Activated T-cell treated with anti-CD3 and anti-CD28 coated beads, Interleukin-2, amount 50 U/mL, for 72 hours (primary cell): ENCODE measurements at places on chromosomes 7 and 10.

DNA sequence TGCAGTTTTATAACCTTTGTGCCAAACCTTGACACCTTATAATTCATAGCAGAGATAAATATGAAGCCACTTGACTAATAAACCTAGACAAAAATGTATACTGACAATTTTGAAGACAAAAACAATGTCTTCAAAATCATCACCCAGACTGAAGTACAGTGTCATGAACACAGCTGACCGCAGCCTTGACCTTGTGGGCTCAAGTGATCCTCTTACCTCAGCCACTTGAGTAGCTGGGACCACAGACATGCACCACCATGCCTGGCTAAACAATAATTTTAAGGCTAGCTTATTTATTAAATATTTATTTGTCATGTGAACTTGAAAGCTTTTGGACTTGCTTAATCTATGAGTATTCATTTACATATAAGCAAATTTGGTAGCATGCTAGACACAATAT, 24.3 kb downstream of the IL6 start:
- peaks cover 28% of the 10 kb centered on the region for H3K27me3 ChIP-seq
- H3K36me3 ChIP-seq: no peaks in the 10 kb centered on the region
- no peak overlapping the region for H3K27ac ChIP-seq
- no peak for DNase-seq

GRCh38 chr10:132546567-132547420, 9.2 kb downstream of the INPP5A start:
- peaks cover 66% of the 10 kb centered on the region for H3K4me1 ChIP-seq
- H3K4me3 ChIP-seq: peak overlapping the region; percentile 40
- DNase-seq: no peak
- H3K27me3 ChIP-seq: no peaks in the 10 kb centered on the region
- H3K36me3 ChIP-seq: peaks cover 4% of the 10 kb centered on the region
- no peak overlapping the region for H3K27ac ChIP-seq

- H3K27me3 ChIP-seq: peaks cover 6% of the 10 kb centered on the region
- H3K4me3 ChIP-seq: no peak overlapping the region
- DNase-seq: no peak
These were observed 34.8 kb downstream of the SGCE start for GRCh38 chr7:94621120-94621519.

GRCh38 chr10:44970812-44971395, 7.7 kb downstream of the DEPP1 start:
- no peaks in the 10 kb centered on the region for H3K36me3 ChIP-seq
- H3K4me3 ChIP-seq: no peak overlapping the region
- peaks cover 42% of the 10 kb centered on the region for H3K4me1 ChIP-seq
- no peak for DNase-seq
- no peak overlapping the region for H3K27ac ChIP-seq

- H3K4me1 ChIP-seq: peaks cover 7% of the 10 kb centered on the region
- H3K4me3 ChIP-seq: no peak overlapping the region
- no peak overlapping the region for H3K27ac ChIP-seq
- no peaks in the 10 kb centered on the region for H3K36me3 ChIP-seq
These were observed 4.8 kb upstream of the ADD3 start for GRCh38 chr10:110002801-110003523.

DNA sequence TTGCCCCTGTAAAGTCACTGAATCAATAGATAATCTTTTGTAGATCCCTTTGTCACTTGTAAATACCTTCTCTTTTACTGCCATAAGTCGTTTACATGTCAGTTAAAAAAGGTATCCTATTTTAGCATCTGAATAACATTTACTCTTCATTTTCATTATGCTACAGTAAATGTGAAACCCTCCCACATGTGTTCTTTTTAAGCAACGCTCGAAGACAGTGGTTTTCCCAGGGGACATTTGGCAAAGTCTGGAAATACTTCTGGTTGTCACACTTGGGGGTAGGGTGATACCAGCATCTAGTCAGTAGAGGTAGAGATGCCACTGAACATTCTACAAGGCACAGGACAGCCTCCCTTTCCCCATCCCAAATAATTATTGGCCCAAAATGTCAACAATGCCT, 23.7 kb downstream of the ATAD1 start:
- peaks cover 3% of the 10 kb centered on the region for H3K36me3 ChIP-seq
- peaks cover 26% of the 10 kb centered on the region for H3K4me1 ChIP-seq
- DNase-seq: no peak
- H3K27me3 ChIP-seq: no peaks in the 10 kb centered on the region
- H3K4me3 ChIP-seq: no peak overlapping the region

DNA sequence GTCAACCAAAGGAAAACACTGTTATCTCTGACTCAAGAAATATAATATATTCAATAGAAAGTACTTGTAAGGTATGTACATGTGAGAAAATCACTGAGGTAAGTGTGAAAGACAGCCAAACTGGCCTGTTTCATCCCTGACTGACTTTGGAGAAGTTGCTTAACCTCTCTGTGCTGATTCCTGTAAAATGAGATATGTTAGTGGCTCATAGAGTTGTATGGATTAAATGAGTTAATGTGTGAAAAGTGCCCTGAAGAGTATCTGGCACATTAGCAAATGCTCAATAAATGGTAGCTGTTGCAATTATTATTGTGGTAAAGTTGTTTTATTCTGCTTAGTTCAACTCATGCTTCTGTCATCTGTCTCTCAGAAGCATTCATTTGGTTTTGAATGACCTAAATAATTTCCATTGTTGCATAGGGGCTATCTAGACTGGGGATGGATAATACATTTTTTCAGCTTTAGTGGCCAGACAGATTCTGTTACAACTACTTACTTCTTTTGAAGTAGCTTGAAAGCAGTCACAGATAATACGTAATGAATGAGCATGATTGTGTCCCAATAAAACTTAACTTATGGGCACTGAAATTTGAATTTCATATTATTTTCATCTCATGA, 84.3 kb downstream of the SKAP2 start:
- H3K27me3 ChIP-seq: no peaks in the 10 kb centered on the region
- no peaks in the 10 kb centered on the region for H3K4me1 ChIP-seq
- H3K27ac ChIP-seq: no peak overlapping the region
- no peak for DNase-seq

GRCh38 chr10:72308320-72308987, 34.7 kb downstream of the DDIT4 start:
- peak; percentile 59 for DNase-seq
- H3K27me3 ChIP-seq: no peaks in the 10 kb centered on the region

- H3K4me1 ChIP-seq: peaks cover 9% of the 10 kb centered on the region
- H3K4me3 ChIP-seq: no peak overlapping the region
- no peaks in the 10 kb centered on the region for H3K36me3 ChIP-seq
- H3K27ac ChIP-seq: no peak overlapping the region
- H3K27me3 ChIP-seq: peaks cover 14% of the 10 kb centered on the region
- DNase-seq: no peak
These were observed 9.1 kb downstream of the C10orf90 start for GRCh38 chr10:126661356-126661755.

GRCh38 chr10:65470986-65471385, 1454.8 kb upstream of the LRRTM3 start:
- no peaks in the 10 kb centered on the region for H3K4me1 ChIP-seq
- no peak overlapping the region for H3K4me3 ChIP-seq
- H3K36me3 ChIP-seq: peaks cover 1% of the 10 kb centered on the region
- DNase-seq: no peak
- no peak overlapping the region for H3K27ac ChIP-seq
